CD4-positive, alpha-beta T cell treated with Interferon alpha-2 for 1 hour (primary cell): ENCODE measurements at places on chromosomes 3 and 15.

GRCh38 chr3:11260460-11260859 lies 11.7 kb upstream of the ATG7 start:
- DNase-seq, result peak; percentile 16

GRCh38 chr15:70781236-70781635 lies 17.9 kb upstream of the UACA start:
- no peak for DNase-seq

GRCh38 chr3:186281176-186281575 lies 80.9 kb downstream of the DGKG start:
- DNase-seq, result no peak

- DNase-seq, result no peak
These were observed 82.8 kb upstream of the MEX3B start for GRCh38 chr15:82128401-82129148.

GRCh38 chr3:63927422-63928280 lies 15.5 kb upstream of the SCAANT1 start:
- DNase-seq, result no peak
